ENCODE measurements at places on chromosomes 13 and 19.

GRCh38 chr19:12364391-12365235 lies 870 bp downstream of the ZNF442 start:
- DNase-seq, result peak; percentile 42

DNA sequence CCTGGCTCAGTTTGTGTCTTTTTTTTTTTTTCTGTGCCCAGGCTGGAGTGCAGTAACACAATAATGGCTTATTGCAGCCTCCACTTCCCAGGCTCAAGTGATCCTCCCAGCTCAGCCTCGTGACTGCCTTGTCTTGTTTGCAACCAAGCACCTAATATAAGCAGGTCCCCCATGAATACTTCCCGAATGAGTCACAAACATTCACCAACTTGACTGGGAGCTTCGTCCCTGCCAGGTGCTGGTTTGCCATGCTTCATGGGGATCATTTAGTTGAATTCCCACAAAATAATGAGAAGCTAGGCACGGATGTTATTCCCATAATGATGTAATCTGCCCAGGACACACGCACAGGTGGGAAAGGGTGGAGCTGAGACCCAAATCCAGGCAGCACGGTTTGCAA lies 176.5 kb downstream of the CACNA1A start:
- DNase-seq, result no peak

DNA sequence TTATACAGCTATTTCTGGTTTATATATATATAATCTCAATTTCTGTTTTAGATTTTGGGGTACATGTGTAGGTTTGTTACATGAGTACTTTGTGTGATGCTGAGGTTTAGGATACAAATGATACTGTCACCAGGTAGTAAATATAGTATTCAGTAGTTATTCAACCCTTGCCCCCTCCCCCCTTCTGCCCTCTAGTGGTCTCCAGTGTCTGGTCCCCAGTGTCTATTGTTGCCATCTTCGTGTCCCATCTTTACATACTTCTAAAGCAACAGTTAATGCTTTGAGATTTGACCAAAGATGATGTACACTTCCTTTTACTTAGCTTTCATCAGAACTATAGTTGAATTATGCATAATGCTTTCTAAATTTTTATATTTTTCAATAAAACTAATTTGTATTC lies 1623.4 kb upstream of the PRR20A start:
- DNase-seq, result peak; percentile 26

DNA sequence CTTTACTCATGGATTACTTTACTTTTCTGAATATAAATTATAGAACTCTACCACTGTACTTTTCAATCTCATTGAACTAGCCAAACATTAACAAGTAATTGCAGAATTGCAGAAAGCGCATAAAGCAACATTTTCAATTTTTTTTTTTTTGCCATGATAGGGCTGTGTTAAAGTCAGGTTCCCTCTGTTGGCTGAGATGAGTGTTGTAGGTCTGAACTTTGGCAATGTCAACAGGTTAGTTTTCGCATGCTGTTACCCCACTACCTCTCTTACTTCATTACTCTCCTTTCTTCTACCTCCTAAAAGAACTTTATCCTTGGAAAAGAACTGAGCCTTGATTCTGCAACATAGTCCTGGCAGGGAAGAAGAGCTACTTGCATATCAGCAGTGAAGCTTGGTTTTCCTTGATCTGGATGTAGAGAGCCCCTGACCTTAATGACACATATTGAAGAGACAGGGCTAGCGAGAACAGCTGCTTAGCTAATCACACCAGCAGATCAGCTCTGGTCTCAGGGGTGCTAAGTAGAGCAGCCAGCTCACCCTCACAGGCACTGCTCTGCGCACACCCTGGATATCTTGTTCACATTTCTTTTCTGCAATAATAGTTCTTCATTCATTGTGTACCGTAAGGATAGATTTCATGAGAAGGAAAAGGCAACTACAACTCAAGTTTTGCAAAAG lies 119.5 kb downstream of the FLT1 start:
- DNase-seq, result peak; percentile 33

DNA sequence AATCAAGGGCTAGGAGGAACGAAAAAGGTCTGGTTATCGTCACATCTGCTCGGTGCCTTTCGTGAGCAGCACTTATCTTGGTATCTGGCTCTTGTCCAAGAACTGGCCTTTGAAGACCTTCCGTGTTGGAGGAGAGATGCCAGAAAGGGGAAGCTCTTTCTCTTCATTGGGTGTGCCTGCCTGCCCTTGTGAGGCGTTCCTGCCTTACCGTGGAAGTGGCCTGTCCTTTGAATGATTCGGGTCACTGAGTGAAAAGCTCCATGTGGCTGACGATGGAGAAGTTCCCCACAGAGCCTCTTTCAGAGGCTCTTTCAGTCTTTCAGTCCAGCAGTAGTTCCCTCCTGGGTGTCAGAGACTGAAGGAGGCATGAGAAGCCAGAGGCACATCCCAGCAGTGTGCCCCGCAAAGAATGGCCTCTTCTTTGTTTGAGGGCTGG lies 121.5 kb upstream of the SLC10A2 start:
- no peak for DNase-seq

GRCh38 chr13:42022336-42022735 lies 26.1 kb upstream of the DGKH start:
- no peak for DNase-seq
